ENCODE measurements at places on chromosomes 7 and 10. TPM values are rescaled to one million over a fixed set of nuclear protein-coding genes. Genes with fewer than 3 reads are reported as not detected.

- no peak for DNase-seq
- no peak overlapping the region for H3K4me3 ChIP-seq
- no peaks in the 10 kb centered on the region for H3K36me3 ChIP-seq
- peaks cover 24% of the 10 kb centered on the region for H3K4me1 ChIP-seq
- H3K27ac ChIP-seq: no peak overlapping the region
Observed at GRCh38 chr10:71743089-71743838, 23.7 kb upstream of the C10orf105 start.

PHKG1 gene
- 3.7 TPM for total RNA-seq

DNA sequence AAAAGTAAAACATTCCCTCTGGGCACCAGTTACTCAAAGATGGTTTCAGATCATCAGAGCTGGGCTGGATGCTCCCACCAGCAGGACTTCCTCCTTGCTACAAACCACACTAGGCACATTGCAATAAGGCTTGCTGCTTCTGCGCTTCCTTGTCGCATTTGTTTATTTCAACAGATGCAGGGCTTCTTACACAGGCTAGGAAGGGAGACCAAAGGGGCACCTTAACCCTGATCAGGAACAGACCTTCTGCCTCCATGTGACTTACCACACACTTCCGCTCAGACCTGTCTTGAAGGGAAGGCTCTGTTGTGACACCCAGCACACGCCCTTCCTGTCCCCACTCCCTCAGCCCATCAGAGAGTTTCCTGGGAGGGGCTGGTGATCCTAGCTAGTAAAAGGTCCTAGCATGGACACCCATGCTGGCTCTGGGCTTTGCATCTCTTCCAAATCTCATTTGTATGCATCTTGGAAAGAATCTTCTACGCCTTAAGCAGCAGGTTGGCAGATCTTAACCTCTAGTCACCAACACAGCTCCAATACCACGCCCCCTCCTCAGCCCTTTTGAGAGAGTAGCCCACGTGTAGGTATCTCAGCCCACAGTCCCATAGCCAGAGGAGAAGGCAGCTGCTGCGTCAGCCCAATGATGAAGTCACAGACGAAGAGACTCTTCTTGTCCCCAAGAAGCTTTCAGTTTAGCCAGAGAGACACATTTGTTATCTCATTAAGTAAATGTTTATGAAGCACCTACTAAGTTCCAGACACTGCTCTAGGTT, 47.1 kb upstream of the SVIL start:
- no peak for DNase-seq
- H3K4me3 ChIP-seq: no peak overlapping the region
- H3K36me3 ChIP-seq: no peaks in the 10 kb centered on the region
- no peak overlapping the region for H3K27ac ChIP-seq
- H3K27me3 ChIP-seq: no peaks in the 10 kb centered on the region

DNA sequence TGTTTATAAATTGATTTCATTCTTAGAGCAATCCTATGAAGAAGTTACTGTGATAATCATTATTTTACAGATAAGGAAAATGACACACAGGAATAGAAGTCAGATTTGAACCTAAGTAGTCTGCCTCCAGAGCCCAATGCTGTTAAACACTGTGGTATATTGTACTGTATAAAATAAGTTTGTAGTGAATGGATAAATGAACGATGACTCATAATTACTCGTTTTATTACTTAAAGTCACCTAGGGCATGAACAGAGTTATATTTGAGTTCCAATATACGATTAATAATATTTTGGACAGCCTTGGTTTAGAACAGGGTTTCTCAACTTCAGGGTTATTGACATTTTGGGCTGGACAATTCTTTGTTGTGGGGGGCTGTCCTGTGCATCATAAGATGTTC, 7.8 kb upstream of the BTRC start:
- H3K27ac ChIP-seq: no peak overlapping the region
- no peak for DNase-seq
- no peaks in the 10 kb centered on the region for H3K36me3 ChIP-seq
- no peaks in the 10 kb centered on the region for H3K27me3 ChIP-seq

- no peak overlapping the region for H3K4me3 ChIP-seq
- H3K27ac ChIP-seq: no peak overlapping the region
- H3K27me3 ChIP-seq: no peaks in the 10 kb centered on the region
- no peak for DNase-seq
- no peaks in the 10 kb centered on the region for H3K36me3 ChIP-seq
Observed at GRCh38 chr7:45897042-45897690, 8.9 kb downstream of the IGFBP1 start.

- H3K4me3 ChIP-seq: no peak overlapping the region
- peaks cover 5% of the 10 kb centered on the region for H3K36me3 ChIP-seq
- H3K27me3 ChIP-seq: no peaks in the 10 kb centered on the region
- H3K4me1 ChIP-seq: no peaks in the 10 kb centered on the region
- H3K27ac ChIP-seq: no peak overlapping the region
Observed at GRCh38 chr10:132692311-132692710, 93.6 kb downstream of the NKX6-2 start.

C7orf33 gene
- total RNA-seq: not detected

GRCh38 chr7:40658729-40659128, 523.9 kb downstream of the SUGCT start:
- peaks cover 12% of the 10 kb centered on the region for H3K4me1 ChIP-seq
- H3K4me3 ChIP-seq: no peak overlapping the region
- H3K36me3 ChIP-seq: no peaks in the 10 kb centered on the region
- no peak for DNase-seq

Data from adrenal gland (tissue), 19 donors.